ENCODE measurements at places on chromosomes 6 and 20.
A peak's percentile ranks its signal among the peaks of the same experiment; 100 is the strongest.

DNA sequence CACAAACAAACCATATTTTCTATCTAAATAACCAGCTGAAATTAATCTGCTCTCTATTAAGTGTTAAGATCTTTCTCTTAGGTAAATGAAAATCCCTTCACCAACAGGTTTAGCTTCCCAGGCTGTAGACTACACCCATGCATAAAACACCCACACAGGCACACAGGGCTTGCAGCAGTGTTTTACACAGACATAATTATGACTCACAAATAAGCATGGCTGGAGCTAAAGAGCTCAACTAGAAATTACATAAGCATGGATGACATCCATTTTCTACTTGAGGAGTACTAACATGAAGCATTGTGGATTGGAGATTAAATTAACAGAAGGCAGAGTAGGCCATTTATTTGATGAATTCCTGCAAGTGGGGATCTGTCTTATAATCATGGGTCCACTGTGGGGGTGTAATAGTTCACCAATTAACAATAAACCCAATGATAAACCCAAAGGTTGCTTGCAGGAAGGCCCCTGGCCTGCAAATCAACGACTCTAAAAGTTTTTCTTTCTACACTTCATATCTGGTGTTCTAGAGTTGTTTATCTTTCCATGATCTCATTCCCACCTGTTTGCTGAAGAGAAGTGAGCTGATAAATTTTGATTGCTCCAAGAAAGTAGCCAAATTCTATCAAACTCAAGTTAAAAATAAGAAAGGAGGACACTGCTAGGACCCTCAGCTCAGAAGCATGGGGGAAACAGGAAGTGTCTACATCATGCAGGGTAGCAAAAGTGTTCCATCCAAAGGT, 33.8 kb upstream of the E2F3 start:
- DNase-seq: no peak

GRCh38 chr6:84583784-84584183, 180.6 kb downstream of the TBX18 start:
- DNase-seq: no peak

- no peak for DNase-seq
These were observed 71.3 kb upstream of the EYA2 start for GRCh38 chr20:46823271-46823751.

DNA sequence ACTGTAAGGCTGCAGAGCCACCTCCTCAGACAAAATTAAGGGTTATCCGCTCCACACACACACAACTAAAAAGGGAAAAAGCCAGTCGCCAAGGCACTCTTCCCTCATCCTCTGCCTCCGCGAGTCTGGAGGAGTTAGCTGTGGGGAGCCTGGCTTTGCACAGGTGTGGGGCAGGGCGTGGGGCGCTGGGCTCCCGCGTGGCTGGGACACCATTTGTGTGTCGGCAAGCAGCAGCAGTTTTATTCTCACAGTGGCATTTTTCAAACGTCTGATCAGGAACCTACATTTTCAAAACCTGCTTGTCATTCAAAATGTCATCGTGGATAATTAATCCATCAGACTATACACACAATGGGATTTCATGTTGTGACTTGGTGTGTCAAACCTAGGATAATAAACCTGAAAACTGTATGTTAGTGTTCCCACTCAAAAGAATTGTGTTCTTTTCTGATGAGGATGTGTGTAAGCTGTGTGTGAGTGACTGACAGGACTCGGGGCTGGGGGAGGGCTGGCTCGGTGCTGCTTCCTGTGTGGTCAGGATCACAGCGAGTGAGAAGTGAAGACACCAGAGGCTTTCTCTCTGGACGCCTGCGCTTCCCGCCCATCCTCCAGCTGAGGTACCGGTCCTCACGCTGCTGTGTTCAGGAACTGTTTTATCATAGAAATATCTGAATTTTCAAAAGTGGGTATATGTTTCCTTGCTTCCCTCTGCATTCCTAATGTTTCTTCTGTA, 83.1 kb downstream of the IRF4 start:
- peak; percentile 58 for DNase-seq

GRCh38 chr6:95231416-95231815, 345.9 kb upstream of the MANEA start:
- DNase-seq: no peak

DNA sequence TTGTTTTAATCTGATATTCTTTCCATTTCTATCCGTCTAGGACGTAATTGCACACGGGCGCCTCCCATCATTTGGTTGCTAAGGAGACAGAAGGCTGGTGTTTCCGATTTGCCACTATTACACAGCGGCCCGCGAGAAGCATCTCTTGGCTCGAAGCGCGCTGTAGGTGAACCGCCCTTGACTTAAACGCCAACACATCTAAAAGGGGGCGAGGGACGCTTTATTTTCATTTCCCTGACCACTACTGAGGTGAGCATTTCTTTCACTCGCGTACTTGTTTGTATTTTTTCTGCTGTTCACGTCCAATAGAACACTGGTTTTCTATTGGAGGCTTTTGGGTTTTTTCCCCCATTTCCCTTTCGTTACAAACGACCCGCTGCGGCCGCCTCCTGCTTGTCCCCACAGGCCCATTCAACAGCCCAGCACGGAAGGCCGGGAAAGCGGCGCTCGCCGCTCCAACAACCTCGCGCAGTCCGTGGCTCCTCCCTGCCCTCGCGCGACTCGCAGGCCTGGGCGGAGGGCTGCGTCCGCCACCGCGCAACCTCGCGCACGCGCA, 505 bp upstream of the WRNIP1 start:
- peak; percentile 46 for DNase-seq
